ENCODE measurements at places on chromosomes 3 and 15. TPM values are rescaled to one million over a fixed set of nuclear protein-coding genes. Genes with fewer than 3 reads are reported as not detected.

Gene CLDN11
- total RNA-seq = 0.51 TPM

Gene ZNF620
- 4.0 TPM for total RNA-seq

DNA sequence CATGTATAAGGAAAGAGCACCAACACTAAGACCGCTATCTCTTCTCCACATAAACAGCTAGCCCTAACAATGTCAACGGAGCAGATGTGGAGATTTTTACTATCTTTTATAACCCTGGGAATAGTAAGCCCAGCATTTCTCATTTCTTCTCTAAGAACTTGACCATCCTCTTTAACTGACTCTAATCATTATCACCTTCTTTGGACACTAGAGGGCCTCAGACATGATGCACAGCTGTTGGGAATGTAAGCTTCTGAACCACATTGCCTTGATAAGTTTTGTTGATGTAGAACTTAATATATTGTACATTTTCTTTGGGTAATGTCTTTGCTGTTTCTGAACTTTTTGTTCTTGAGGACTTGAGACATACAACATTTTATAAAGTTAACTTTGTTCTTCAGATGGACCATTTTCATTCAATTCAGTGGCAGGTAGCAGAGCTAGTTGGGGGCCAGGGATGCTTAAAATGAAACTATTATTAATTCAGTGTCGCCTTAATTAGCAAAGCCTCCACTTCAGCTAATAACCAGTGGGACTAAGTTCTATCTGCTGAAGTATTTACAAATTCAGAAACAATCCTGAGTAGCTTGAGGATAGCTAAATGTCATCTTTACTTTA lies 9.6 kb upstream of the TAGLN3 start:
- no peak for DNase-seq

GRCh38 chr15:66705277-66706146 lies 3.5 kb downstream of the SMAD6 start:
- DNase-seq = no peak

Gene MUSTN1
- 0.83 TPM for total RNA-seq

GRCh38 chr3:128548021-128548420 lies 55.0 kb upstream of the GATA2 start:
- no peak for DNase-seq

Gene PRSS50
- not detected for total RNA-seq

DNA sequence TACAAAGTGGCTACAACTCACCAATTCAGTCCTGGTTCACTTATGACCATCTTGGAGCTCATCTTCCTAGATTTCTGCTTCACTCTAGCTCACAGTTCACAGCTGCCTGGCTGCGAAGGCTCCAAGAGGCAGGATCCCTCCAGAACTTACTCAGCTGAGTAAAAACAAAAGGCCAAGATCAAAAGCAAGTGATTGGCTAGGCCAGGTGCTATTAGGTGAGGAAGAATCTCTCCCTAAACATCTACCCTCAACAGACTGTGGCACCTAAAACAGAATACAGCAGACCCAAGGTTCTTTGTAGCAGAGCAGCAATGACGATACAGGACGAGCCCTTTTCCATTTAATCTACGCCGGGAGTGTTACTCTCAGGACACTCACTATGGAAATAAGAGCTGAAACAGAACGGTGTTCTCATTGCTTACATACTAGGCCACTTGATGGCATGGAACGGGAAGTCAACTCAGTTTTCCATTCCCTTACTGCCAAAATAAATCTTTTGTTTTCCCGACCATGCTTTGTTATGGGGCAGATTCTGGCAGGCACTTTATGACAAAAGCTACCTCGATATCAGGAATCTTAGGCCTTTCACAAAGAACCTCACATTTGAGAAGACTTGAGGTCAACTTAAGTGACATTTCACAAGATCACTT lies 901 bp downstream of the ICE2 start:
- no peak for DNase-seq

DNA sequence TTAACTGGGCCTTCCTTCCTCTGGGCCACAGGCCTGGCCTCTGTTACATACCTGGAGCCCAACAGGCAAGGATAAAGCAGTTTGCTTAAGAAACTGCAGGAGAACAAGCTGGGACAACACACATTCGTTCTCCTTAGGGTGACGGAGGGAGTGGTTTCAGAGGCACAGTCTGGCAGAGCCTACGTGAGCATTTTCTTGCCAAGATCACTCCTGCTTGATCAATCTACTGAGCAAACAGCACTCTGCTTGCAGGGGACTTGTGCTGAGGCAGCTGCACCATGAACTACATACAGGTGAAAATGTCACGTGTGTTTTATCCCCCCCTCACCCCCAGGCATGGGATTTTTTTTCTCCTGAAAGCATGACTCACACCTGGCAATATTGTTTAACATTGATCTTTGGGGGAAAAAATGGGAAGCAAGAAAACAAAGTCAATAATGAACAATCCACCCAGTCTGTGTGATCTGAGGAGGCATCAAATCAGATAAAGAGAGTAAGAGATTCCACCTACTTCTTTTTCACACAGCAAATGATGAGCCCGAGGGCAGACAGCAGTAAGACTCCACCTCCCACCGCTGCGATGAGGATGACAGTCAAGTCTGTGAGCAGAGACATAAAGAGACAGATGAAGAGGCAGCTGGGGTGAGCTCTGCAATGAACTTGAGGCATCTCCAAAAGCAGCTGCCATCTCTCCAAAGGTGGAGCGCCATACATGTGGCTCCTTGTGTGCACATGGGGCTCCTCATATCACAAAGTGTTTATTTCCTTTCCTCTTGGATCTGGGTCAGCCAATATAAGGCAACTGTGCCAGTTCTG lies 57.4 kb downstream of the CDCP1 start:
- DNase-seq = no peak

- DNase-seq = no peak
Observed at GRCh38 chr3:59877263-59878037, 827.6 kb upstream of the CFAP20DC start.

DNA sequence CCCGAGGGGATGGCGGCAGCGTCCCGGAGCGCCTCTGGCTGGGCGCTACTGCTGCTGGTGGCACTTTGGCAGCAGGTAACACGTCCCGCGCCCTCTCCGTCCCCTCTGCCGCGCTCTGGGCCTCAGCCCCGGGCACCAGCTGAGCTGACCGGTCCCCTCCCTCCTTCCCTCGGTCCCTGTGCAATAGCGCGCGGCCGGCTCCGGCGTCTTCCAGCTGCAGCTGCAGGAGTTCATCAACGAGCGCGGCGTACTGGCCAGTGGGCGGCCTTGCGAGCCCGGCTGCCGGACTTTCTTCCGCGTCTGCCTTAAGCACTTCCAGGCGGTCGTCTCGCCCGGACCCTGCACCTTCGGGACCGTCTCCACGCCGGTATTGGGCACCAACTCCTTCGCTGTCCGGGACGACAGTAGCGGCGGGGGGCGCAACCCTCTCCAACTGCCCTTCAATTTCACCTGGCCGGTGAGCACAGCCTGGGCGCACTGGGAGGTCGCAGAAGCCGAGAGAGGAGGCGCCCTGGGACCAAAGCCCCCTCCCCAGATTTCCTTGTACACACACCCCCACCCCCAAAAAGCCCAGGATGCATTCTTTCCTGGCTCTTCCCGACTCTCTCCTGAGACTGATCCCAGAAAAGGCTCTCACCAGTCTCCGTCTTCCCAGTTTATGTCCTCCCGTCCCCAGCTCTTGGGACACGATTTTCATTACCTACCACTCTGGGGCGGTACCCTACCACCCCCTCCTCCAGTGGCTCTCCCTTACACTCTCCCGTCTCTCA lies 705 bp downstream of the DLL4 start:
- DNase-seq = no peak

GRCh38 chr3:177345049-177345972 lies 148.0 kb upstream of the TBL1XR1 start:
- no peak for DNase-seq

GRCh38 chr3:72187131-72187530 lies 402.2 kb upstream of the PROK2 start:
- DNase-seq = no peak

Gene DNASE1L3
- 7.2 TPM for total RNA-seq

DNA sequence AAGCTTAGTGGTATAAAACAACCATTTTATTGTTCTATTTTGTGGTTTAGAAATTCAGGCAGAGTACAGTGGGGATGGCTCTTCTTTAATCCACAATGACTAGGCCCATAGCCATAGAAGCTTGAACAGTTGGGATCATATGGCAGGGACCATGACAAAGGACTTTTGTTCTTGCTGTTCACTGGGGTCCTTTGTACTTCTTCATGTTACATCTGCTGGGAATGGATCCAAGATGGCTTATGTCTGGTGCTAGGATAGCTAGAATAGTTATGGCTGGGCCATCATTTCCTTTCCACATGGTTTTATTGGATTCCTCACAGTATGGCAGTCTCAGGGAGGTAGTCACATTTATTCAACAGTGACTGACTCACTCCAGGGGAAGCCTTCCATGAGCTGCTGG lies 427.9 kb upstream of the AGTR1 start:
- DNase-seq = no peak

- DNase-seq = no peak
Observed at GRCh38 chr3:171783626-171784025, 26.7 kb downstream of the PLD1 start.

DNA sequence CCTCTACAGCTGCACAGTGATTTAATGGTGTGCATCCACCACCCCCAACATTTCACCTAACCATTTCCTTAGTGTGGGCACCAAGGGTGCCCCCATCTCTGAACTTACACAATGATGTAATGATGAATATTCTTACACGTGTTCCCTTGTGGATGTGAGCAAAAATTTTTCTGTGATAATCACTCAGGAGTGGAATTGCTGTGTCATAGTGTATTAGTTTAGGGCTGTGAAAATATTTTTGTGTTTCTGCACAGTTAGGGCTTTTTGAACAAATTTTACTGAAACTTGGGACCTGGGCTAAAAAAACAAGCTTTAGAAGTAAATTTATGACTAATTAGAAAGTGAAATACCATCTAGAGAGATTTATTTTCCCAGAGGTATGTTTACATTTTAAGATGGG lies 134.5 kb upstream of the CCNL1 start:
- no peak for DNase-seq

DNA sequence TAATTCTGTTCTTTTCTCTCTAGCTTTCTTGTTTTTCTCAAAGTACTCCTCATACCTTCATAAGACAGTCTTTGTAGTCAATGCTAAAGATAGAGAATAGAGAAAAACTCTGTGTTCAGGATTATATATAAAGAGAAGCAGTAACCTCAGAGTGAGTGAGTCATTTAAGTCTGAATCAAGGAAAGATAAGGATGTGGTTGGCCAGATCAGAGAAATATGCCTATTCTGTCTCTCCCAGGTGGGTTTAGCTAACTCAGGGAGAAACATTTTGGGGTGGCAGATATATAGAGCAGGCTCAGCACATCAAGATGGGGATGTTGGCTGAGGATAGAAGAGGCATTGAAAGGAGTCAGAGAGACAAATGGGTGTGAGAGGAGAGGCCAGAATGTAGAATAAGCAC lies 31.4 kb downstream of the GTF2E1 start:
- no peak for DNase-seq

- no peak for DNase-seq
Observed at GRCh38 chr3:157157836-157158235, 2.1 kb downstream of the CCNL1 start.

- DNase-seq = no peak
Observed at GRCh38 chr3:71101014-71101413, 482.5 kb downstream of the FOXP1 start.

- no peak for DNase-seq
Observed at GRCh38 chr15:23072633-23073032, 33.3 kb upstream of the TUBGCP5 start.

DNA sequence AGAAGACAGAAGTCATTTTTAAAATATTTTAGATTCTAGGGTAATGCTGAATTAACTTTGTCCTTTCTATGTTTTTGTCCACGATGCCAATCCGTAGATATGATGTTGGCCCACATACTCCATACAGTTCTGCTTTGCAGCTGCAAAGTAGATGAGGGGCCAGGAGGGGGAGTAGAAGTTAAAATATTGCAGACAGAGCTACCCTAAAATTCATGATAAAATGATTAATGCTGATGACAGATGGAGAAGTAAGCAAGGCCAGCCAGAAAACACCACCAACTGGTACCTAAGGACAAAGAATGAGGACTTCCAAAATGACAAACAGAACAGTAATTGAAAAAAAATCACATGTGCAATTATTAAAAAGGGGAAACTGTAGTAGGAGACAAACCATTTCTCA lies 756.6 kb upstream of the ARPP21 start:
- no peak for DNase-seq

DNA sequence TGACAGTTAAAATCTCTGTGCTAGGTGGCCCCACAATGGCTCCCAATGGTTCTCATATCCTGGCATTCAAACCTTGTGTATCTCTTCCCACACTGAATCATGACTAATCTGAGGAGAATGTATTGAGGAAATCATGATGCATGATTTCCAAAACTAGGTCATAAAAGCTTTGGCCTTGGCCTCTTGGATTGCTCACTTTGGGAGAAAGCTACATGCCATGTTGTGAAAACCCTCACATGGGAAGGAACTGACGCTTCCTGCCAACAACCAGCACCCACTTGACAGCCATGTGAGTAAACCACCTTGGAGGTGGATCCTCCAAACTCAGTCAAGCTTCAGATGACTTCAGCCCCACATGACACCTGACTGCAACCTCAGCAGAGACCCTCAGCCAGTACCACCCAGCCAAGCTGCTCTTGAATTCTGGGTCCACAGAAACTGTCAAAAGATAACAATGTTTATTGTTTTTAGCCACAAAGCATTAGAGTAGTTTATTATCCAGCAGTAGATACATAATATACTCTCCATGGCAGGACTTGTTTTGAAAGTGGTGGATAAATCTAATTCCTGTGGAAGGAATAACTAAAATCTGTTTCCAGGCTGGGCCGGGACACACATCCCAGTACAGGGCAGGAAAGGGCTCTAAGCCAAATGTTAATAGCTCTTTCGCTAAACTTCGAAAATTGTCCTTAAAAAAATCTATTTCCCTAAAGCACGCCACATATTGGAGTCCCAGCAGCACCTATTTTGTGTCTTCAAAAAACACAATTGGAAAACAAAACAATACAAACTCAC lies 1.0 kb upstream of the ZNF620 start:
- DNase-seq = no peak

DNA sequence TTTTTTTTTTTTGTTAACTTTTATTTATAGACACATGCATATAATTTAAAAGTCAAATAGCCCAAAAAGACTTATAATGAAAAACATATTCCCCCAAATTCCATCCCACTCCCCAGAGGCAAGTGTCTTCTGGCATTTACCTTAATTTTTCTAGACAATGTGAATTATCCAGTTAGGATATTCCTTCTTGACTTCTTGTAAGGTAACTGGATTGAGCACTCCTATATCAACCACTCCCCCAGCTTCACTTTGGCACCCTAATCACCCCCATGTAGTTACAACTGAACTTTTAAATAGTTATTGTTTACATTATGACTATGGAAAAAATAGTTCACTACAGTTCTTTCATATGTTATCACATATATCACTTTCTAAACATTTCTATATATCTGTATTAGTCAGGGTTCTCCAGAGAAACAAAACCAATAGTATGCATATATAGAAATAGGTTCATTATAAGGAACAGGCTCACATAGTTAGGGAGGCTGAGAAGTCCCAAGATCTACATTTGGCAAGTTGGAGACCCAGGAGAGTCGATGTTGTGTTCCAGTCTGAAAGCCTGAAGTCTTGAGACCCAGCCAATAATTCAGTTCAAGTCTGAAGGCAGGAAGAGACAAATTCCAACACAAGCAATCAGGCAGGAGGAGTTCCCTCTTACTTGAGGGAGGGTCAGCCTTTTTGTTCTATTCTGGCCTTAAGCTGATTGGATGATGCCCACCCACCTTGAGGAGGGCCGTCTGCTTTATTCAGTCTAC lies 175.8 kb downstream of the THSD4 start:
- no peak for DNase-seq

- no peak for DNase-seq
Observed at GRCh38 chr3:59088761-59089160, 38.9 kb upstream of the CFAP20DC start.

- DNase-seq = no peak
Observed at GRCh38 chr3:71441925-71442651, 141.4 kb downstream of the FOXP1 start.

Gene PIF1
- total RNA-seq = 3.3 TPM

Gene ATG3
- total RNA-seq = 54.9 TPM

Measured in activated B cell treated with CpG ODN at 0.5 μM for 24 hours (primary cell).